Lung (tissue), 17 donors: ENCODE measurements at places on chromosomes 4 and X. TPM values are rescaled to one million over a fixed set of nuclear protein-coding genes. Genes with fewer than 3 reads are reported as not detected.

GATA1 gene
- polyA plus RNA-seq, result 1.5 TPM

XKRX gene
- polyA plus RNA-seq, result 2.8 TPM

EVC2 gene
- 2.2 TPM for polyA plus RNA-seq

GUF1 gene
- 9.2 TPM for polyA plus RNA-seq

AFM gene
- not detected for polyA plus RNA-seq

CCNG2 gene
- 25.4 TPM for polyA plus RNA-seq

MAGEB17 gene
- not detected for polyA plus RNA-seq

PNMA6E gene
- polyA plus RNA-seq, result not detected

ARHGAP36 gene
- polyA plus RNA-seq, result not detected

P2RY4 gene
- polyA plus RNA-seq, result 0.08 TPM

DLG3 gene
- 9.3 TPM for polyA plus RNA-seq

GASK1B gene
- 3.2 TPM for polyA plus RNA-seq

SLC25A14 gene
- polyA plus RNA-seq, result 8.7 TPM
